Kidney tubule cell (primary cell): ENCODE measurements at places on chromosomes 7 and 10.

GRCh38 chr7:106583100-106583499, 77.9 kb downstream of the CCDC71L start:
- DNase-seq, result no peak

GRCh38 chr7:29480934-29481651, 82.5 kb upstream of the PRR15 start:
- DNase-seq, result no peak

DNA sequence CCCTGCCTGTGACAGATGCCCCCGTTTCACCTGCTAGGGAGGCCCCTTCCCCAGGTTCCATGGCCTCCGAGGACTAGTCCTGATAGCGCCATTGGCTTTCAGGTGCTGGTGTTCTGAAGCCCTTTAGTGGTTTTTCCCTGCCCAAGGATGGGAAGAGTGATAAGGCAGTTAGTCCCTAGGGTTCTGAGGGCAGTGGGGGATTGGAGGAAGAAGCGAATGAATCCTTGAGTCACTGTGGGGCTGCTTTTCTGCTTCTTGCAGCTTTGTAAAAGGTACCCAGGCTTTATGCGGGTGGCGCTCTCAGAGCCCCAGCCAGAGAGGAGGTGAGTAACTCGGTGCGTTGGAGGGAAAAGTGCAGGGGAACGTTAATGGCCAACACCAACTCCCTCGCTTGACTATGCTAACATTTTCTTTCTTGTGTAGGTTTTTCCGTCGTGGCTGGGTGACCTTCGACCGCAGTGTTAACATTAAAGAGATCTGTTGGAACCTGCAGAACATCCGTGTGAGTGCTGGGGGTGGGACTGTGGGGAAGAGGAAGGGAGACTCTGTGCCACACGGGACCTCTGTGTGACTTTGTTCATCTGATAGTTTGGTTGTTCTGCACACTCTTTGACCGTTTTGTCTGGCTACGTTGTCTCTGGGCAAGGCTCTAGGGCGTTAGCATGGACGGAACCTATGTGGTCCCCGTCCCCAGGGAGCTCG, 3.9 kb downstream of the UFSP1 start:
- no peak for DNase-seq

DNA sequence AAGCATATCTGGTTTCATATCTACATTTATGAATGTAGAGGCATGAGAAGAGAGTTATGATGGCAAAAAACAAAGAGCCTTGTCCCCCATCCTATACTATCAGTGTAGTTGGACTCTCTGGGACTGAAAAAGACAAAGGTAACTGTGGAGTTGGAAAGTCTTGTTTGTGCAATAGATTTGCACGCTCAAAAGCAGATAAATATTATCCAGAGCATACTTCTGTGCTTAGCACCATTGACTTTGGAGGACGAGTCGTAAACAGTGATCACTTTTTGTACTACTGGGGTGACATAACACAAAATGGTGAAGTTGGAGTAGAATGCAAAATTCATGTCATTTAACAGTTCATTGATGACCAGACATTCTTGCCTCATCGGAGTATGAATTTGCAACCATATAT, 85.2 kb upstream of the EGFR start:
- no peak for DNase-seq

- no peak for DNase-seq
Measured at GRCh38 chr7:150341263-150342120, at the start of gene RARRES2. Gene RARRES2 (minus strand): TSS chr7:150341629. CDS start chr7:150340609, 1,020 bp downstream.

DNA sequence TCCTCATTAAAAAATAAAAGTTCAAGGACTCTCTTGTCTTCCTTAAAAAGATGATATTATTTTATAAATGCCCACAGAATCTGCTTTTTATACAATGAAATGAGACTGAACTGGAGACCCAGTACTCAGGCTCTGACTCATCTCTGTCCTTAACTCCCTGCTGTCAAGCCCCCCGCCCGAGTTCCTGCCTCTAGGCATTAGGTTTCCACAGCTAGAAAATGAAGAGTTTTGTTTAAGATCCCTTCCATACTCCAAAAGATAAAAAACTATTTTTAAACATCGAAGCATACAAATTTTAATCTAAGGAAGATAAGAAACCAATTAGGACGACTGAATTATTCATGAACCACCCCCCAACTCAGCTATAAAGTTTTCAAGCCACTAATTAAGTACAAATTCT, 97.7 kb upstream of the FEZF1 start:
- DNase-seq, result no peak

DNA sequence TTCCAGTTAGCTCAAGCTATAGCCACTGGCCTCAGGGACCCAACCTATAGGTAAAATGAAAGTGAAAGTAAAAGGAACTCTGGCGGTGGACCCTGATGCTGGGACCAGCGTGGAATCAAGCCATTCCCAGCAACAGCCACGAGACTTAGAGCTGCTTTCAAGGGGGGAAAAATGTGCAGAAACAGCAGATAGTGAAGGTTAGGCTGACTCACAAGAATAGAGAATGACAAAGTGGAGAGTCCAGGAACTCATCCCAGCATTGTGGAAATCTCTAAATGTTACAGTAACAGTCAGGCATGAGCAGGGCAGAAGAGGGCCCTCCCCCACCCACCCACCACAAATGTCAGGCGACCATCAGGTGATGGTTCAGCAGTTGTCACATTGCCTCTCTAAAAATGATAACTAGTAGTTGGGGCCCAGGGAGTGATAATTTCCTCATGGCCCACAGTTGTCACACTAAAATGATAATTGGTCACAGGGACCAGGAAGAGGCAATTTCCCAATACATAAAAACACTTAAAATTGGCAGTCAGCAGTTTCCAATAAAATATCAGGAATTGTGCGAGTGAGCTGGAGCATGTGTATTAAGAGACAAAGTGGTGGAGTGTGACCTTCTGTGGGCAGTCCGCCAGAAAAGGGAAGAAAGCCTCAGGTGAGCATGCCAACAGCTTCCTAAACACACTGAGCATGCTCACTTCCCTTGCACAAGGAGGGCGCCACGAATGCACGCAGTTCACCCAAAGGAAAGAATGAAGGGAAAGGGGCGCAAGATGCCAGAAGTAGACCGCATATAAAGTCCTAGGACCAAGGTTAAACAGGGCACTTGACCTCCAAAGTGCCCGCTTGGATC, 129.8 kb upstream of the PPP1R3A start:
- DNase-seq, result peak; percentile 55

DNA sequence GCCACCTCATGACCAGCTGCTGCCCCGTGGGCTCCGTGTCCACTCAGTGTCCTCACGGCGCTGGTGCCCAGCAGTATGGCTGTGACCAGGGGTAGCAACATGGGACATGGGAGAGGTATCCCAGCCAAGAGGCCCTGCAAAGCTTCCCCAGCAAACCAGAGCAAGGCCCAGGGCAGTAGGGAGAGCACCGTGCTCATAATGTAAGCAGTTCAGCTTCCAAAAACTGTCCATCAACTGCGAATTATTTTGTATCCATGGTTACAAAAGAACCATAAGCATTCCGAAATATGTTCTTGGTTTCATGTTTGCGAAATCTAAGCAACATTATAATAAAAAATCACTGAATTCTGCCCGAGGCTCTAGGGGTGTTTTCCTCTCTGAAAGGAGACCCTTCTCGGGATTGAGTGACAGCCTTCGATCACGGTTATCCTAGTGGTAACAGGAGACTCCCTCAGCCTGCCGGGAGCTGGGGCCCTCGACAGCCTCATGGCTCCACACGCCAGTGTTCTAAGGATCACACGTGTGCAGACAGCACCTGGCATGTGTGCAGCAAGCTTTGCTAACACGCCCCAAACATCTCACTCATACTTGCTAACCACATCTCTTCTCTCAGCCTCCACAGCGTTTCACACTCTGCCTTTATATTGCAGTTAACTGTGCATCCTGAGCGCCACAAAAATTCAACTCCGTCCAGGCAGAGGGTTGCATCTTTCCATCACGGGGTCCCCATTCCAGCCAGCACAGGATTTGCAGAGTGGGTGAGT, 117.6 kb downstream of the DIP2C start:
- no peak for DNase-seq

DNA sequence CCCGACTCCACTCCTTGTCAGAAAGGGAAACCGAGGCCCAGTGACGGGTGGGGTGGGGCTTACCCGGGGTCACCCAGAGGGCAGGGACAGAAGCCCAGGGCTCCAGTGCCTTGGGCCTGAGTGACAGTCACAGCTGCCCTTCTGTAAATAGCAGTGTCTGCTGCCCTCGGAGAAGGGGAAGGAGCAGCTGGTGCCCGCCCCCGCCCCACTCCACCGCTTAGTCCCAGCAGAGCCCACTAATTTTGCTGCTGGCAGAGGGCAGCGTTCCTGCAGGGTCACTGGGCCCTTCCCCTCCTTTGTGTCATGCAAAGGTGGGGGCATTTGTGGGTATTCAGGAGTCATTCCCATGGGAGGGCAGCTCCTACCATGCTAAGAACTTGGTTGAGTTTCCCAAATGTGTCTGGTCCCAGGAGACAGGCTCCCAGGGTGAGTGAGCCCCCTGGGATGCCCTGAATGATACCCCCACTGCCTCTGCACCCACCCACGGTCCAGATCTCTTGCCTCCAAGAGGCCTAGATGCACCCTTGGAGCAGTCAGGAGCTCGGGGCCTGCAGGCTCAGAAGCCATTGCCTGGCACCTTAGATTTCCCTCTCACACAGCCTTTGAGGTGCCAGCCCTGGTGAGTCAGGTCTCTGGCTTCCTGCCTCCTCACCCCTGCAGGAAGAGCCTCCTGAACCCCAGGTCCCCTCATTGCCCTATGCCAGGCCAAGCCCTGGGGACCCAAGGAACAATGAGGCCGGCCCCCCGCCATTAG, 17.2 kb downstream of the SH2B2 start:
- DNase-seq, result no peak

DNA sequence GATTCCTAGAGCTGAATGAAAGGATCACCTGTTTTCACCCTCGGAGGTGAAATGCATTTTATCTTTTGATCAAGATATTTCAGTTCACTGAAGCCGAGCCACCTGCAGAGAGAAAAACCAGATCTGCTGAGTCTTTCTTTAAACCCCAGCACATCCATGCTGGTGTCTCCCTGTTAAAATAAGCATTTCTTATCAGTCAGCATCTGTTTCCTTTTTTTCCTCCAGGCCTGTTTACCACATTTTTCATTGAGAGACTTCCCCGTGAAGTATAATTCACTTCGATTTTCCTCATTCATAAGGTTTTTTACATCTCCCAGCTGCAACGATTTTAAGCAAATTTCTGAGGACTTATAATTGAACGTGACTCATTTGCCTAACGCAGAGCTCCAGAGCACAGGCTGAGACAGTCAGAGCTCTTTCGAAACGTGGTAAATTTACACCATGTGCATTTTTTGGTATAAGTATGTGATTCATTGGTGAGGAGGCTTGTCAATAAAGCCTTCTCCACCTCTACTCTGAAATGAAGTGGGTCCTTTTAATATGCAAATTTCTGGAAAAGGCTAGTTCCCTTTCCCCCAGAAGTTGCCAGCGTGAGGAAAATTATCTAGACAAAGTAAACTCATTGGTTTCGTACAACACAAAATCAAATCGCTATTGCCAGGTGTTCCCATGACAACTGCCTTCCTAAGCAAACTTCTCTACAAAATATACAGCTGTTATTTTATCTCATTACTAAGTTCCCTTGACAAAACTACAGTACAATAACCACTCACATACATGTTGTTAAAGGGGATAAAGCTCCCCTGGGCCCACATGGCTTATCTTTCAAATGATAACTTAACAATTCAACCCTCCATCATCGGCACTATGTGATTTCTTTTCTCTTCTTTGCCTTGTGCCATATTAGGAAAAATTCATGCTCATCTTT, 374.8 kb upstream of the AKR1E2 start:
- DNase-seq, result peak; percentile 1

DNA sequence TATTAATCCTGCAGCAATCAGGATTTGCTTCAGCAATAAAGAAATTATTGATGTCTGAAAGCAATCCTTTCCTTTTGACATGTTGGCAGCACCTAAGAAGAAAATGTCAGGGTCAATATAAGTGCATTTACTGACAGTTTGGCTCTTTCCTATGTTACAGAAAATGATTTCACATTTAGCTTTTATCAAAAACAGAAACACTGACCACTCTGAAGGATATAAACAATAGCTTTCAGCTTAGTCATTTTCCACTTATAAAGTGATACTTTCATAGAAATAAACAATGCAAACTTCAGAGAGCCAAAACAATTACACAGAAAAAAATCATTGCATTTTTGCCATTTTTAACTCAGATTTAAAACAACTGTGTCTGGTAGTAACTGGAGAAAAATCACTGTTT, 325.6 kb upstream of the KAT6B start:
- no peak for DNase-seq

DNA sequence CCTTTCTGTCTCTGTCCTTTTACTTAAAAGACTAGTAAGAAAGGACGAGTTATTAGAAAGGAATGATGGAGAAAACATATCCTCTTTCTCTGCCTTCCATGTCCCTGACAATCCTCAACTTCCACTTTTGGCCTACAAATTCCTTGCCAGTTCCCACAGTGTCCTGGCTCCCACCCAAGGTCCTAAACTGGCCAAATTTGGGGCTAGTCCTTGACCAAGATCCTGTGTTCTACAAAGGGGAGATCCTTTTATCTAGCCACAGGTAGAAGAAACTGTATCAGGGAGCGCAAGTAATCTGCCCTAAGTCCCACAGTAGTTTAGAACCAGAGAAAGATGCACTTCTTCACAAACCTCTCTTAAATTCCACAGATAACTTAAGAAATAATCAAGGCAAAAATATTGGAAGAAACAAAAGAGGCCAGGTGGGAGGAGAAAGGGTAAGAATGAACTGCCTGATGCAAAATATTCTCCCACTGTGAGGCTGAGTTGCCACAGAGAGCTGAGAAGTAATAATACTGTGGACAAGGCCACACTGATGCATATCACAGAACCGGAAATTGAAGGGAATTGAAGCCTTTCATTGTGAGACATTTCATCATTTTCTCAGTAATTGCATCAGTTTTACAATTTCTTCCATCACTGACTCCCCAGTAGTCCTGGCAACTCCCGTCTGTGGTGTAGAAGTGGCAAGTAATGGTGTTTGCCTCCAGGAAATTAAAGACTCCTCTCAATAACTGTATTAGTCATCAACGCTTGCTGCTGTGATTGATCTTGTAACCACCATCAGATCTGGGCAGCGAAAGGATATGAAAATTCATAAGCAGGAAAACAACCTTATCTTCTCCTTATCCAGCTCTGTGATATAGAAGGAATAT, 47.2 kb downstream of the DNAJC12 start:
- peak; percentile 35 for DNase-seq

- DNase-seq, result no peak
Measured at GRCh38 chr10:79165070-79165778, 96.5 kb downstream of the ZMIZ1 start.

- no peak for DNase-seq
Measured at GRCh38 chr10:61701055-61701705, 38.5 kb downstream of the CABCOCO1 start.

GRCh38 chr7:158448430-158449100, 139.1 kb downstream of the PTPRN2 start:
- DNase-seq, result no peak

DNA sequence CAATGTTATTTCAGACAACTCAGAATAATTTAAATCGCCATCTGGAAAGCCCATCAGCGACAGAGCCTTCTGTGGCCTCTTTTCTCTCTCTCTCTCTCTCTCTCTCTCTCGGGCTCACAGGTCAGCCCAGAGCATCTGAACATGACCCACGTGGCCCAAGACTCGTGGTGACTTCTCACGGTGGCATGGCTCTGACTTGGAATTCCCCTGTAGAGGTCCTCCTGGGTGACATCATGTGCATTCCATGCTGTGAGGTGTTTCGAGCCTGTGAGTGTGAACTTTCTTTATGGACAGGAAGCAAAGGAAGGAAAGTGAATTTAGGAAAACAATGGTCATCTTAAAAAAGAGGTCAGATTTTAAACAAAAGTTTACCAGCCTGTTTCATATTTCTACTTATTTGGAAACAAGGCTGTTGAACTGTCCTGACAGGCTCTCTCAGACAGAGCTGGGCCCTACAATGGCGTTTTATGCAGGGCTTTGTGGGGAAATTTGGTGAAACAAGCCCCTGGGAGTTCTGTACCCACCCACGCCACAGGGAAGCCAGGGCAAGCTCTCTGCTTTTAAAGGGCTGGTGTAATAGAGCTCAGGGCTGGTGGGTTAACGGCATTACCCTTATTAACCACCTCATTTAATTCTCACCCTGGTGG, 359.7 kb upstream of the ZNF32 start:
- peak; percentile 99 for DNase-seq
